Skeletal muscle cell (primary cell): ENCODE measurements at places on chromosomes 2 and 18.

DNA sequence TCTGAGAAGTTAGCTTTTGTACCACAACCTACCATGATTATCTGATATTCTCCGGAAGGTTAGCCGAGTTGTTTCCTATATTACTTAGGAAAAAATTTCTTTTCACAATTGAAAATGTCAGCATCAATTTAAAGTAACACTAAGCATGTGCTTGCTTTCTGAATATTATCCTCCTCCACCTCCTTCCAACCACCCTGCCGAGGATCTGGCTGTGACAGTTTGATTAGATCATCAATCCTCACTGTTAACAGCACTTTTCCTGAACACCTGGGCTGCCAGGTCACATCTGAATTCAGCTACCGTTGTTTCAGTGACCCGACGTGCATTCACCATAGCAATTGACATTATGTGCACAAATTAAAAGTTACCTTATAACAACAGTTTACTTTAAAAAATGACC lies 207.0 kb downstream of the ZNF407 start:
- no peak for DNase-seq

DNA sequence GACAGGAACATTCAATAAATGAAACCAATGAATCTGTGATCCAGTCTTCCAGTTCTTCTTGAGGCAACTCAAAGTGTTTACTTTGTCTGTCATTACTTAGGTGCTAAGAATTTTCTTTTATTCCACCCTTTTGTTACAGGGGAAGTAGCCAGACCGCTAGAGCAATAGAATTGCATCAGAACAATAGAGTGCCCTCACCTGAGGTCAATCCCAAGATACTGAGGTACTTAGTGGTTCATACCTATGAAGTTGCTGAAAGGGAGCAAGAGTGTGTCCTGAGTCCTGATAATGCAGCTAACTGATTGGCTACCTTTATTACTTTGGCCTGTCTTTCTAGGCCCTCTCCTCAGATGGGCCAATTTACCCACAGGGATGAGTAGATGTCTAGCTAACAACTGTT lies 359.4 kb upstream of the KCNH7 start:
- no peak for DNase-seq

- no peak for DNase-seq
Measured at GRCh38 chr2:181164699-181165098, 184.3 kb downstream of the UBE2E3 start.

DNA sequence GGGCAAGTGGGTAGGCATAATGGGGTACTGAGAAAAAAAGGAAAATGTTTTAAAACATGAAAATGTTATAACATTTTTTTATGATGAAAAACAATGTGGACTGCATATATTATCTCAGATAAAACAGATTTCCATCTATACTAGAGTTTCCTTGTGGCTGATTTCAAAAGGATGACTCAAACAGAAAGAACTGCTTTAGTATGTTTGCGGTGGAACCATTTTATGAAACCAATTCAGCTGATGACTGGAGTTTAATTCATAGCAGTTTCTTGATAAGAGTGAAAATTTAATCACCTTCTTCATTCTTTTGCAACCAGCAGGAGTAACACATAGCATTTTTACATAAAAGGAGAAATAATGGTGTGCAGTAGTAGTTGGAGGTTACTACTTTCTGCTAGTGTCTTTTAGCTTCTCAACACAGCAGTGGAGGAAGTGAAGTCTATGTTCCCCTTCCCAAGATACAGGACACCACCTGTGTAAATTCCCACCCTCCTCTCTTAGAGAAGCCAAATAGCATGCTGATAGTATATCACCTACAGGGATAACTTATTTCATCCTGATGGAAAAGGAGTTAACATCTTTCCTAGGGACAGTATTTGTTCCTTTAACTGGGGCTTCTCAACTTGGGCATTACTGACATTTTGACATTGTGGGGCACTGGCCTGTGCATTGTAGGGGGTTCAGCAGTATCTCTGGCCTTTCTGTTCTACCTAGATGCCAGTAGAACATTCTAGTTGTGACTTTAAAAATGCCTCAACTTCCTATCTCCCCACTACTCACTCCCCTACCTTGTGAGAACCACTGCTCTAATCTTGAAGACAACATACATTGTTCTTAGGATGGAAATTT lies 29.9 kb downstream of the PELI1 start:
- peak; percentile 19 for DNase-seq

DNA sequence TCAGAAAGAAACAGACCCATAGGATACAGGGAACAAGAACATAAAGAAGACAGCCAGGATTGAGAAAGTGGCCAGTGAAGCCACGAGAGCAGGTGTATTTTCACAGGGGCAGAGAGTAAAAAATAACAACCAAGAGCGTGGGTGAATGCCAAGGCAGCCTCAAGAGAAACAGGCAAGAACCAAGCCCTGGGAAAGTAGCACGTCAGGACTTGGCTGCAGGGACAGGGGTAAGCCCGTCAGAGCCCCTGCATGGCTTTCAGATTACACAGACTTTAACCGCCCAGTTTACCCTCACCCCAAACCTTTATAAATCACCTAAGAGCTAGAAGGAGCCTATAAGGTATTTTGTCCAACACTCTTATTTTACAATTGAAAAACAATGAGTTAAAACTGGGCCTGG lies 43.7 kb downstream of the ARL4C start:
- no peak for DNase-seq

DNA sequence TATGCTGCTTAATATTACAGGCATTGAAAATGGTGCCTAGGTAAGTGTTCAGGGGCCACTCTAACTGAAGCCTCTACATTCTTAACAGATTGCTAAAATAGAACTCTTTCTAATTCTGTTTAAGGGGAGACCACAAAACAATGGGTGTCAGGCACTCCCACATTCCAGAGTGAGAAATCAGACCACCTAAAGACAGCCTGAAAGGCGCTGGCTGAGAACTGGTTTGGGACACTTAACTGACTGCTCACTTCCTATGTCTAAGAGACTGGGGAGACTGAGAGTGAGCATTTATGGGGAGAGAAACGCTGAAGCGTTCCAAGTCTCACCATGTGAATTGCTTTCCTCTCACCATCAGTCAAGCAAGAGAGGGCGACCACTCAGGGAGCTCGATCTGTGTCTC lies 108.8 kb upstream of the ITGB6 start:
- DNase-seq = peak; percentile 56

- DNase-seq = no peak
Measured at GRCh38 chr2:71462056-71462605, 8.8 kb downstream of the DYSF start.

- DNase-seq = no peak
Measured at GRCh38 chr2:45458909-45459563, 152.0 kb downstream of the SRBD1 start.

- DNase-seq = no peak
Measured at GRCh38 chr18:55161916-55162315, 202.7 kb upstream of the CCDC68 start.

DNA sequence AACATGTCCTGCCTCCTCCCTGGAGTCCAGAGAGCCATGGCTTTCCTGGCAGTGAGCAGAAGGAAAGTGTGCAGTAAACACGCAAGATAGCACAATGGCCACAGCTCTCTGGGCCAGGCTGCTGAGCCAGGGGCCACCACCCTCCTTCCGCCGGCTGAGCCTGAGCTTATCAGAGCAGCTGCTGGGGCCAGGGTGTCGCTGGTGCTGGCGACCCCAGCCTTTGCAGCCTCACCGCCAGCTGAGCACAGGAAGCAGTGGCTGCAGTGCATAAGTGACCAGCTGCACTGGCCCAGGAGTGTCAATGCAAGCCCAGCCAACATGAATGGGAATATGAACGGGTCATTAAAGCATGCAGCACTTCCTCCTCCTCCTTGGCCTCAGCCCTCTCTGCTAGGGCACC lies 172.0 kb downstream of the ZFP36L2 start:
- DNase-seq = no peak

DNA sequence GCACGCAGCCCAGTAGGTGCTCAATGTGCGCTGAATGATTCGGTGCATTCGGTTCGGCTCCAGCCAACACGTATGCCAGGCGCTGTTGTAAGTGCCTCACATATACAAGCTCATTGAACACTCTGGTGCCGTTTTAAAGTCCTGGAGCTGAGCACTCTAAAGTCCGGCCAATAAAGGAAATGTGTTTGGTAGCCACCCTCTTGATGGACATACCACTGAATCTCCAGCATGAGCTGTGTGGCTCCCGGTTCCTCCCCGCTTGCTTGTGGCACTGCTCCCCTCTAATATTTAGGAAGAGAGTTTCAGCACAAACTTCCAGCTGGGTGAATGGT lies 112.1 kb downstream of the MCFD2 start:
- DNase-seq = no peak

DNA sequence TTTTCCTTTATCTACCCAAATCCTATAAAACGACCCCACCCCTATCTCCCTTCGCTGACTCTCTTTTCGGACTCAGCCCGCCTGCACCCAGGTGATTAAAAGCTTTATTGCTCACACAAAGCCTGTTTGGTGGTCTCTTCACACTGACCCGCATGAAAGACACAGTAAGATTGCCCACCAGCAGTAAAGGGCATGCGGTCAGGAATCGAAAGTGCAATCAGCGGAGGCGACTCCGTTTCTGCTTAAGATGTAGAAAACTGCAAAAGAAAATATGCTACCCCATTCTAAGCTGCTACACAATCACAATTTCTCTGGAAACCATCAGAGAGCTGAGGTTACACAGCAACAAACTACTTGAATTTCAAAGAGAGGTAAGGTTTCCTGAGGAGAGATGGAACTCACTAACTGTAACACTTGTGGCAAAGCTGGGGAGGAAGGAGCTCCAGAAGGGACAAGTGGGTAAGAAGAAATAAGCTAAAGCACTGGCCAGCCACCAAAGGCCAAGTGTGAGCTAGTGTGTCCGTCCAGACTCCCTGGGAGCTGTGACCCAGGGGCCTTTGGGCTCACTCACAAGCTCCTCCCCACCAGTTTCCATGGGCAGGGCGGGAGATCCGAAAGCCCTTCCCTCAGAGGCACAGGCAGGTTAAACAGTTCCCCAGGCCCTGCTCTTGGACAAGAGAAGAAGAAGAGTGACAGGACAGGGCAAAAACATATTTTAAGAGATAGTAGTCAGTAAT lies 72.8 kb upstream of the TGFA start:
- no peak for DNase-seq
